ENCODE measurements at places on chromosomes 11 and 22.

- no peak for DNase-seq
These were observed 27.5 kb downstream of the LARGE2 start for GRCh38 chr11:45949992-45950407.

DNA sequence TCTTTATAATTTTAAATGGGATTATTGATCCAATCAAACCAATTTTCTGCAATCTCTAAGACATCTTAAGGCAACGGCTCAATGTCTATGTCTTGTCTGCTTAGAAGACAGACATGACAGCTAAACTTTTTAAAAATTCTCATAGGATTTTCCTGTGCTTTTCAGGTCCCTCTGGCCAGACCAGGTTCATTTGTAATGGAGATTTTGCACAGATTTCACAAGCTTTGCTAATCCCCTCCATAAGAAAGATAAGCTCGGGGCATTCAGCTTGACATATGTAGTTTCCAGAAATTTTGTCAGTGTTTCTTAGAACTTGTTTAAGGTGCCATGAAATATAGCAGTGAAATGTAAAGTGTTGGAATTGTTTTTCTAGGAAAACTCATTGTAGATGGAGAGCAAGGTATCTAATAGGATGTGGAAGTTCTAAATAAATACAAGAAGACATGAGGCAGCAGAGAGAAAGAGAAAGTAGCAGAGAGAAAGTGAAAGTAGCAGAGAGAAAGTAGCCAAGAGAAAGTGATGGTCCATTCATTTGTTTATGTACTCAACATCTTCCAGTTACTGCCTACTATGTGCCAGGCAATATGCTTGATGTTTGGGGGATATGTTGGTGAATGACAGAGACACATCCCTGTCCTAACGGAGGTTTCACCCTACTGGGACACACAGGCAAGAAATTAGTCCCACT is 219.1 kb upstream of the ARHGAP42 start:
- no peak for DNase-seq

DNA sequence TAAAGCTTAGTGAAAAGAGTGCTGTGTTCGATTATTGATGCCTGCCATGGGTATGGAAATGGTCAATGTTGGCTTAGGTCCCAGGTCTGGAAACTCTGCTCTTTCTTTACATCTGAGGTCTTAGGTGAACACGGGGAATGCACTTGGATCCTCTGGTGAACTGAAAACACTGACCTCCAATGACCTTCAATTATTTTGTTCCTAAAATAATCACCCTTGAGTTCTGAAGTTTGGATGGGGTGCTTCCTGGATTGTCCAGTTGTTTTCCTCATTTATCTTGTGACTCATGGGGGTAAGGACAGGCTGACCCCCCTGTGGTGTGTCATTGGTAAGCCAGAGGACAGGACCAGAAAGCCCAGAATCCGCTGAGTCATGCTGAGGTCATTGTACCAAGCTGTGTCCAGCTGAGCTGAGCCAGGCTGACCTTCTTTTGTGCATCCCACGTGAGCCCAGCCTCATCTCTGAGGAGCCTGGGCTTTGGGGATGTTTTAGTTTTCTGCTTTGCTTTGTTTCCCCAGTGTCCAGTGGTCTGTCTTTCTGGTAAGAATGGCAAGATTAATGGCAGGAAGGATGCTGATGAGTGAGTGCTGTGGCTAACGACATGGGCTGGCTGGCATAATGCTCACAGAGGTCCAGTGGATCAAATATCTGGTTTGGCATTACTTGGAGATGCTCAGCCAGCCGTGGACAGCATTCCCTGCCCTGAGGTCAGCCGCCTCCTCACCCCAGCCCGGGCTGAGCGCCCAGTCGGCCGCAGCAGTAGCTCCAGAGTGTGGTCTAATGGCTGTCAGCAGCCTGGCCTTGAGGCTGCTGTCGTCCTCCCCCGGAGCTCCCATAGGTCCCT is 35.6 kb downstream of the AMPD3 start:
- DNase-seq: peak; percentile 84

GRCh38 chr11:77381729-77382665 is 80.5 kb upstream of the GDPD4 start:
- DNase-seq: no peak

GRCh38 chr11:111520560-111520959 is 6.0 kb downstream of the HOATZ start:
- DNase-seq: no peak

DNA sequence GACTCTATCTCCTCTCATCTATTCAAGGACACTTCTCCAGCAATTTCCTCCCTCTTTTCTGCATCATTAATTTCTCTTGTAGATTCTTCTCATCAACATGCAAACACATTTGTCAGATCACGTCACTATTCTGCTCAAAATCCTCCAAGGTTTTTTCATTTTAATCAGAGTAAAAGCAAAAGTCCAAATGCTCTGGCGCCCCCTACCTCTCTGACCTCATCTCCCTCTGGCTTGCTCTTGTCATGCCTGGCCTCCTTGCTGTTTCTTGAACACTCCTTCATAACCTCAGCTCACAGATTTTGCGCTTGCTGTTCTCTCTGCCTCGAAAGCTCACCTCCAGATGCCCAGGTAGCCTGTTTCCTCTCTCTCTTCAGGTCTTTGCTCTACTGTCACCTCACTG is 22.4 kb downstream of the RTCB start:
- no peak for DNase-seq

DNA sequence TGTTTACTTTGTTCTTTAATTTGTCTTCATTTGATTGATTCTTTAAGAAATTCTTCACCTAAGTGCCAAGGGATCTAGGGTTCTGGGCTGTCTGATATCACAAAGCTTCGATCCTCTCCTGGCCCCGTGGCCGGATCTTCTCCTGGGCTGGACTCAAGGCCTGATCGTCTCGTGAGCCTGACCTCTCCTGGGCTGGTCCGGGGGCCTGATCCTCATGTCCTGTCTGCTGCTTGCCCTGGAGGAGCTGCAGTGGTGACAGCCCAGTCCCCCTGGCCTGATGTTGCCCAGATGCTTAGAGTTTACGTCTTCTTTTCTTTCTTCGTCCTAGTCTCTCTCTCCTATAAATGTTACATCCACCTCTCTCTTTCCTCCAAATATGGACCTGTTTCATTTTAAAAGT is 3.3 kb downstream of the NADSYN1 start:
- no peak for DNase-seq

- no peak for DNase-seq
These were observed 72.0 kb upstream of the NARS2 start for GRCh38 chr11:78646564-78647185.

- peak; percentile 76 for DNase-seq
These were observed 1272.8 kb downstream of the LRRC4C start for GRCh38 chr11:40186437-40187263.

- DNase-seq: no peak
These were observed 90.3 kb upstream of the CD82 start for GRCh38 chr11:44475114-44475686.

DNA sequence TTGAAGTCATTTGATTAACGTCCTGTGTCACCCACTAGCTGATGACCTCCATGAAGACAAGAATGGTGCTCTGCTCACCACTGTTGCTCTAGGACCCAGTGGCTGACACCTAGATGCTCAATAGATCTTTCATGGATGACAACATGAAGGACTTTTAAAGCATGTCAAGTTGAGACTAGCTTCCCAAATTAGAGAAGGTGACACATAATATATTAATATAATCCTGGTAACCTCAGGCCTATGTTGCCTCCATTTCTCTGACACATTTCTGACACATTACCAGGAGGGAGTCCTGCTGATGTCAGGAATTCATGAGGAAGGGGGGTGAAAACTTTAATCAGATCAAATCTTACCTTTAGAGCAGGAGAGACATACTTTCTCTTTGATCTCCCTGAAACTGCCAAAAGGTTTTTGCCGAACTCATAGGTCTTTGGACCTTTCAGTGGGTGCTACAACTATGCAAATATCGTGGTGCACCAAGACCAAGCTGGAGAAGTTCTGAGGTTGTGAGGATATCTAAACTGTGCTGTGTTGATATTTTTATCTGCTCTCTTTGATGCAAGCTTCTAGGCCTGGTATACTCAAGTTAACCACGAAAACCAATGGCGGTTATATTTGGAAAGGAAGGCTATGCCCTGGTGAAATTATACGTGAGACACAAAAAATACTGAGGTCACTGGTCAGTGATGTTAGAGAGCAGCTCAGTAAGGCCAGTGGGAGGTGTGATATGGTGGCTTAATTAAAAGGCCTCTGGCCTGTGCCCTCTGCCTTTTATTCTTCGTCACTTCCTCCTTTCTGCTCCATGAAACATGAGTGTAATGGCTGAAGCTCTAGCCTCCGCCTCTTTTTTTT is 13.2 kb upstream of the AMPD3 start:
- no peak for DNase-seq

DNA sequence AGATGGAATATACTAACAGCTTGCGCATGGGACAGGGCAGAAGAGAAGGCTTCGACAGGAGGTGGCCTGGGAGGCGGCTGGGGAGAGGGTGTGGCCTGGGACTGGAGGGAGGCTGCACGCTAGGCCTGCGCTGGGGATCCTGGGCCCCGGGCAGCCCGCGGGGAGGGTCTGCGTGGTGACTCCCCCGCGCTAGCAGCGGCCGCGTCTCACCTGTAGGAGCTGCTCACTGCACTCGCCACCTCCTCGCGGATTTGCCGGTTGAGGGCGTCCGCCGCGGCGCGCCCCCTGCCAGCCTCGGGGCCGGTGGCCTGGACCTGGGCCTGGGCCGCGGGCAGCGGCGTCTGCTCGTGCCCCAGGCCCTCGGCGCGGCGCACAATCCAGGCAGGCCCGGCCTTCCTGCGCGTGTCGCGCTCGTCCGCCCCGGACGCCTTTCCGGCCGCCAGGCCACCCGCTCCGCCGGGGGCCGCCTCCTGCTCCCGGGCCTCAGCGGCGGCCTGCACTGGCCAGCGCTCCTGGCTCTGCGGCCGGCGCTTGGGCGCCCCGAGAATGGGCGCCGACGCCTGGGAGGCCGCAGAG is 1.5 kb downstream of the MAP6 start:
- peak; percentile 52 for DNase-seq

GRCh38 chr11:62542111-62542745 is 4.4 kb downstream of the AHNAK start:
- DNase-seq: no peak

DNA sequence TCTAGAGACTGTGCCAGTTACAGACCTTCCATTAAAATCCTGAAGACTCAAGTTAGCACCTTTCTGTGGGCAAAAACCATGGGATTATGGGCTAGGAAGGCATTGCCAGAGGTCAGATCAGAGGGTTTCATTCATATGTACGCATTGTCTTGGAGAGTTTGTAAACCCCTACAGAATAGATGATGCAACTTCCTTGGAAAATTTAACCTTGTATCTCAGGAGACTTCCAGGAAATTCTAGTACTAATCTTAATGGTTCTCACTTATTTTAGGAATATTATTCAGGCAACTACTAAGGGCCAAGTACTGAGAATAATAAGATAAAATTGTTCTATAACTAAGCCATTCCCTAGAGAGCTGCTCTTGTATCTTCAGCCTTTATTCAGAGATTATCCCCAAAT is 6.9 kb downstream of the OLFML1 start:
- no peak for DNase-seq

DNA sequence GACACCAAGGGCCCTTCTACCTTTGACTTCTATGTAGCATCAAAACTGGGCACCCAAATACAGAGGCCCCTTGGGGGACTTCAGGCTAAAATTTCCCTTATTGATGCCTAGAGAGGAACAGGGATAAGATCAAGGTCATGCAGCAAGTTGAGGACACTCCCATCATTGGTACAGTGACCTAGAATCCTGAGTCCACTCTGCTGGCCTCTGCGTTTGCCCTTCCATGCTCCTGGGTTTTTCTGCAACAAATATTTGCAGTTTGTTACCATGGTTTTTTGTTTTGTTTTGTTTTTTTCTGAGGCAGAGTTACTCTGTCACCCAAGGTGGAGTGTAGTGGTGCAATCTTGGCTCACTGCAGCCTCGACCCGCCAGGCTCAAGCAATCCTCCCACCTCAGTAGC is 64.2 kb downstream of the THAP12 start:
- no peak for DNase-seq

GRCh38 chr11:12889243-12889642 is 119.9 kb upstream of the RASSF10 start:
- DNase-seq: no peak

- DNase-seq: no peak
These were observed 67.5 kb downstream of the PLEKHA7 start for GRCh38 chr11:16946477-16947282.

DNA sequence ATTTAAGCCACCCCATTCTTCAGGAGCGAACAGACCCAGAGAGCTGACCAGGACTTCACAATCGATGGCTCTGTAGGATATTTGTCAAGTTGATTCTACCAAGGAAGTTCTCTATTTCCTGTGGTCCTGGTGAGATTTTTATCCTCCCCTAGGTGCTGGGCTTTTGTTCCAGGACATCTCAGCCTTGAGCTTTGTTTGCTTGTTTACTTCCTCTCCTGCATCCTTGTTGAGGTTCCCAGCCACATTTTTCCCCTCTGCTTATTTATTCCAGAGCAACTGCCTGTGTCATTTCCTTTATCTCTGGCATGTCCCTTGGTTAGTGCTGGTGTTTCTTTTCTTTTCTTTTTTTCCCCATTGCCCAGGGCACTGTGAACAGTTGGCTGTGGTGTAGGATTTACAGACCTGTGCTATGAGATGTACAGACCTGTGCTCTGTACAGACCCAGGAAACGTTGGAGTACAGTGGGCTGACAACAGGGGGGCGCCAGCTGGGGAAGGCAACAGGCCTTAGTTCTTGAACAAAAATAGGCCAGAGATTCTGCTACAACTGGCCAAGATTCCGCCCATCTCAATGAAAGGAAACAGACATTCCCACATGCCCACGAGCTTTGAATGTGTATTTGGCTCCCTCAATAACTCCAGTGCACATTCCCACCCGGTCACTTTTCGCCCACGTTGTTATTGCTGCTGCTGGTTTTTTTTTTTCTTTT is 235.9 kb upstream of the DDI1 start:
- DNase-seq: no peak

DNA sequence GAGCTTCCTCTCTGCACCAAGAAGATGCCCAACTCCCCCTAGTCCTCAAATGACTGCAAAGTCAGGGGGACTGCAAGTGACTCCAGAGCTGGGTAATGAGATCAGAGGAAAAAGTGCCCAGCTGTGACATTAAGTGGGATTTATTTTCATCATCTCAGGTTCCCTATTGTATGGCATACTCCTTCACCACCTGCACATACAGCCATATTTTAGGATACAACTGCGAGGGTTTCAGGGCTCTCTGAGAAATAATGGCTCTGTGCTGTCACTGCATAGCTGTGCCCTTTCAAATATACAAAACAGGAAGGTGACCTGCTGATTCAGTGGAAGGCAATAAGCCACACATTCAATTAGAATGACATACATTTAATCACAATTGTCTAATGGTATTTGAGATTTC is 45.6 kb upstream of the PLET1 start:
- DNase-seq: no peak

- DNase-seq: no peak
These were observed 95.2 kb upstream of the C11orf87 start for GRCh38 chr11:109326781-109327180.

DNA sequence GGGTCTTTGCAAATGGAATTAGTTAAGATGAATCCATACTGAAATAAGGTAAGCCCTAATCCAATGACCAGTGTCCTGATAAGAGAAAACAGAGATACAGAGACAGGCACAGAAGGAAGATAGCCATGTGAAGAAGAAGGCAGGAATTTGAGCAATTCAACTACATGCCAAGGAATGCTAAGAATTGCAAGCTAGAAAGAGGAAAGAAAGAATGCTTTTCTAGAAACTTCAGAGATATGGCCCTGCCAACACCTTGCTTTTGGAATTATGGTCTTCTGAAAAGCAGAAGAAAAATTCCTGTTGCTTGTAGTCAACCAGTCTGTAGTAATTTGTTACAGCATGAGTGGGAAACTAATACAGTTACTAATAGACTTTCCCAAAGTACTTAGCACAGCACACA is 111.3 kb downstream of the SLC17A6 start:
- DNase-seq: no peak

- peak; percentile 87 for DNase-seq
These were observed at the start of gene C22orf39 for GRCh38 chr22:19447330-19448075. Gene C22orf39, minus strand, starts transcription at chr22:19447711. Its CDS starts 23 bp downstream, at chr22:19447688.

All from C1 segment of cervical spinal cord (tissue), 14 donors.